ENCODE measurements at places on chromosomes 1 and 21.

GRCh38 chr1:37070126-37070525 lies 35.8 kb upstream of the GRIK3 start:
- DNase-seq = no peak

- DNase-seq = peak; percentile 22
Observed at GRCh38 chr1:201171063-201172036, 17.1 kb upstream of the TMEM9 start.

GRCh38 chr1:6041432-6042062 lies 4.1 kb upstream of the KCNAB2 start:
- DNase-seq = no peak

DNA sequence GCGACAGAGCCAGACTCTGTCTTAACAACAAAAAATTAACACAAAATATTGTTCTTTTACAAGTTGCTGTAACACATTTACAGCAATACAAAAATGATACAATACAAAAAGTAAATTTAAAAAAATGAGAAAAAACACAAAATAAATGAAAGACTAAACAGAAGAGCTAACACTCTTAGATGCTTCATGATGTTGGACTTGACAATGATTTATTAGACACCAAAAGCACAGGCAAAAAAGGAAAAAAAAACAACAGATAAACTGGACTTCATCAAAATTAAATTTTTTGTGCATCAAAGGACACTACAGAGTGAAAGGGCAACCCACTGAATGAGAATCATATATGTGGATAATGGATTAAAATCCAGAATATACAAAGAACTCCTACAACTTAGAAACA lies 16.4 kb downstream of the GATAD2B start:
- DNase-seq = no peak

- no peak for DNase-seq
Observed at GRCh38 chr1:67335411-67335810, 27.7 kb downstream of the IL12RB2 start.

GRCh38 chr1:193421487-193421886 lies 235.1 kb upstream of the B3GALT2 start:
- DNase-seq = no peak

- DNase-seq = peak; percentile 64
Observed at GRCh38 chr21:42025376-42026081, 15.4 kb upstream of the ZBTB21 start.

- DNase-seq = peak; percentile 76
Observed at GRCh38 chr1:10415211-10415930, 14.9 kb upstream of the CENPS start.

GRCh38 chr1:246785494-246786111 lies 61.4 kb downstream of the SCCPDH start:
- DNase-seq = no peak

DNA sequence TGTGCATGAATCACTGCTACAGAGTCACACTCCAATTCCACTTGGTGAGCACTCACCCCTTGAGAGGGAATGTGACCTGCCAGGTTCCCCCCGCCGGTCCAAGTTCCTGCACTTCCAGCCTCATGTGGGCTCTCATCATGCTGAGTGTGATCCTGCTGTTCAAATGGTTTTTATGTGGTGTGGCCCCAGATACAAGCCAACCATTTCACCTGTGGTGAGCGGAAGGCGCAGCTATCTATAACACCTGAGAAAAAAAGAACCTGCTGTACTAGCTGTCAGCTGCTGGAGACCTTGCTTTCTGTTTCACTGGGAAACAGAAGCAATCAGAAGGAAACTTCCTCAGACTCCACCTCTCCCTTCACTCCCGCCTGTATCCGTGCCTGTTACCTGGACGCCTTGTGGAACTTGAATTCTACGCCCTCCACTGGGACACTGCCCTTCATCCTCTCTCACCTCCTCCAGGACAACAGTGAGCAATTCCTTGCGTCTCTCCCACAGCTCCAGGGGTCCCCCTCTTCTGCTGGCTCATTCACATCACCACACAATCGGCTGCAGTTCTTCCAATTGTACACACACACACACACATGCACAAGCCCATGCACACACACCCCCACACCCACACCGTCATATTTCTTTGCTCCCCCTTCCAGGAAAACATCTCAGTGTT lies 64.4 kb upstream of the RPL11 start:
- DNase-seq = no peak

- DNase-seq = no peak
Observed at GRCh38 chr1:99891997-99892396, 41.8 kb downstream of the AGL start.

GRCh38 chr1:206469933-206470691 lies at the start of gene IKBKE:
TSS of gene IKBKE (plus strand) at chr1:206470476. CDS start at chr1:206473228, 2,752 bp downstream.
- DNase-seq = peak; percentile 70

DNA sequence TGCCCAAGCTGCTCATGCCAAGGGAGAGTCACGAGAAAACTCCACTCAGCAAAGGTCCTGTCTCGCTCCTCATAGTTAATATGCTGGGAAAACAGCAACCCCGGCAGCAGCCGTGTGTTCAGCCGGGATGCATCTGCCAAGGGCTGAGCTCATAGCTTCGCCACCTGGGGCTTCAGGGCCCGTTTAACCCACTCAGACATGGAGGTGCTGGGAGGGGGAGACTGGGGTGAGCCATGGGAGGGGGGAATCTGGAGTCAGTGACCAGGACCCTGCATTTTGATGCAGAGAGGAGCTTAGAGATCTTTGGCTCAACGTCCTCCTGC lies 283.4 kb downstream of the PTPRU start:
- DNase-seq = no peak

- DNase-seq = no peak
Observed at GRCh38 chr1:152735648-152736047, 22.2 kb upstream of the KPRP start.

GRCh38 chr21:32392299-32392879 lies 423 bp downstream of the URB1 start:
- DNase-seq = no peak

GRCh38 chr1:83086986-83087512 lies 911.9 kb downstream of the TTLL7 start:
- no peak for DNase-seq

DNA sequence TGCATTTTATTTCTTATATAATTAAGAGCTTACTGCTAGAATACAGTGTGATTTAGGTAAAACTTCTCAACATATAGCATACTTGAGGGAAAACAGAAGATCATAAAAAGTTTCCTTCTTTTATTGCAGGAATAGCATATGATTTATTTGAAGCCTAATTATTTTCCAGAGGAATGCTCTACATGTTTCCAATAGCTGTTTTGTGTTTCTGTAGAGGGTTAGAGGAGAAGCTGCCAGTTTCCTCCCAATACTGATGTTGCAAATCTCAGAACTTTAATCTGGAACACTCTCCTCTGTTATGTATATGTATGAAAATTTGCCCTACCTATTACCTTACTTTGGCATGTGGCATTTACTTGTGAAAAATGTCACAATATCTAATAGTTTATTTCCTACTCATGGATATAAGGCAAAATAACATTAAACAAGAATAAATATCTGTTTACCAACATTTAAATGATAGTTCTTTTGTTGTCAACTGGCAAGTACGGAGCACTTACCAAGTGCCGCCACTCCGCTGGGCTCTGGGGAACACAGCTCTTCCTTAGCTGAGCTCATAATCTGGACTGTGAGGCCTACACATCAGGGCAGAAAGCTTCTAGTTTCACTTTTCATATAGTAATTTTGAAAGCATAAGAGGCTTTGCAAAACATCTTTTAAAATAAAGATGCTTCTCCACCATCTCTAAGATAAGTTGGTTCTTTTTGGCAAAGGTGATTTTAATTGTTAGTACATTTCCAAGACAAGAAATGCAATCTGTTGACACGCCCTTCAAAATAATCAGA lies 239.8 kb upstream of the C1orf105 start:
- peak; percentile 56 for DNase-seq

DNA sequence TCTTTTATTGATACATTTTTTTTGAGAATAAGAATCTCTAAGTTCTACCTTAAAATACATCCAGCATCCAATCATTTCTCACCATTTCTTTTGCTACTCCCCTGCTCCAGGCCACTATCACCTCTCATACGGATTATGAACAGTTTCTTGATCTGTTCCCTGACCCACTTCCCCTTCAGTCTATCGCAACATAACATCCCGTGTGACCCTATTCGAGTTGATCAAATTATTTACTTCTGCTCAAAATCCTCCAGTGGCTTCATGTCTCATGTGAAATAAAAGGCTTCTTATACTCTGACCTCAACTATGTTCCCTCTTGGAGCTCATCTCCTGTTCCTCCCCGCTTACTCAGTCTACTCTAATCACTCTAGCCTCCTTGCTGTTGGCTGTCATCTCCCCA lies 5.2 kb downstream of the ALG14 start:
- no peak for DNase-seq

- DNase-seq = no peak
Observed at GRCh38 chr1:243784506-243784905, 65.5 kb downstream of the AKT3 start.

DNA sequence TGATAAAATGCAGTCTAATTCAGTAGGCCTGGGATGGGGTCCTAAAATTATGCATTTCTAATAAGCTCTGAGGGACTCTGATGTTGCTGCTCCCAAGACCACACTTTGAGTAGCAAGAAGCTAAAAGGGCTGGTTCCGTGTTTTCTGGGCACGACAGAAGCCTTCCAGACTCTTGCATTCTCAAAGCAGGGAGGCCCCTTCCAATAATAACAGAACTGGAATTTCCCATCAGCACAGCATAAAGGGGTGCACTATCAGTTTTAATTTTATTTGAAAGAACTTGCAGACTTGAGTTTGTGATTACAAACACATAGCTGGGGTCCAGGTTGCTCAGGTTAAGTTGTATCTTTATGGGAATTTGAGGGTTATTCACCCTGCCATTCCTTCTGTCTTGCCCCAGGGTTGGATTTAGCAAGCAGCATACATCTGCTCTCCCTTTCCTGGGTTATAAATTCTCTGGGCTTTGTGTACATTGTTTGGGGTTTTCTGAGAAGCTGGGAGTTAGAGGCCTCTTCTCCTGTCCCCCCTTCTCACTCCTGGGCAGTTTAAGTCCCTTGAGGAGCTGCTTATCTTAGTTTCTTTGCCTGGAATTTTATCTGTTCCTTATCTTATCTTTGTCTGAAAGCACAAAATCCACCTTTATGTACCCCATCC lies 94.2 kb upstream of the SLC2A1 start:
- DNase-seq = no peak

DNA sequence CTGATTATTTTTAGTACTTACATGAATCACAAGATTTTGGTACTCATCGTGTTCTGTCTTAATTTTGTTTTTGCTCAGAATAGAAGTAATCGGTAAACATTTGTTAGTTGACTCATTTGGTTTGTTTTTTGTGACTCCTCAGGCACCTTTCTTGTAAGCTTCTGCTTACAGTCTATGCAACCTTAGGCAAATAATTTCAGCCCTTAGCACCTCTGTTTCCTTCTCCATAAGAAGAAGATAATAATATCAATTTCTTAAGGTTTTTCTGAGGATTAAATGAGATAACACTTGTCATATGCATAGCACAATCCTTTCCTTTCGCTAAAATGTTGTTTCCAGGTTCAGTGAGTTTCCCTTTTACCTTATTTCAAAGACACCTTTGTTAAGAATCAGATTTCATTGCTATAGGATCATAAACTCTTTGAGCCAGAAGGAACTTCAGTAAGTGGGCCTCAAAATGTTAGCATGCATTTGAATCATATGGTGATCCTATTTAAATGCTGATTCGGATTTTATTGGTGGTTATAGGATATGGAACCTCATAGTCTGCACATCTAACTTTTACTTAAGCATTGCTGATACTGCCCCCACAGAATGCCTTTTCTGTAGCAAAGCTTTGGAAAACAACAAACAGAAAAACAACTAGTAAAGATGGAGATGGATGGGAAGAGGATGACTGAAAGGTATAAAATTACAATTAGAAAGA lies 272.7 kb upstream of the CACYBP start:
- no peak for DNase-seq

- DNase-seq = no peak
Observed at GRCh38 chr1:21241771-21242581, 48.3 kb downstream of the ECE1 start.

DNA sequence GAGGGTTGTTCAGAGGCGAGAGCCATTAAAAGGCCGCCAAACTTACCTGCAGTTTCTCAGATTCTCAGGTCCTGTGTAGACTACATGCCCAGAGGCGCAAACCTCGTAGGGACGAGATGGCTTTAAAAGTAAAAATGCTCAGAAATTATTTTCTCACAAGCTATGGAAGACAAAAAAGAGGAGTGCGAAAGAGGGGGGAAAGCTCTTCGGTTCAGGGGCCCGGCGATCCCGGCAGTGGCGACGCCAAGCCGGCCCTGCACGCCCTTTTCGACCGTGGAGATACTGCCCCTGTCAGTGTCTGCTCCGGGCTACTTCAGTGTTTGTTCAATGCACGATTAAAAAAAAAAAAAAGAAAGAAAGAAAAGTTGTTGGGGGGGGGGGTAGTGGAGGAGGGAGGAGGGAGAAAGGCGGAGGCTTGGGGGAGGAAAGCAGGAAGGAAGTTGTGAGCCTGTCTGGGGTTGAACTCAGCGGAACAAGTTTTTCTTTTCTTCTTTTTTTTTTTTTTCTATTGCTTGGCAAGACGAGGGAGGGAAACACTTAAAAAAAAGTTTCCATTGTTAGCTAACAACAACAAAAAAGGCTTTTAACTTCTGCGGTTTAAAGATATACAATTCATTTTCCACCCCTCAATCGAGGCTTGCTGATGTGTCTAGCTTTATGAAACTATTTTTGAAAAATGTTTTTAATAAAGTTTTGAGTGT lies at the start of gene ITPKB:
Gene ITPKB (minus strand): TSS at position 288 of the 701 bp plus-strand sequence. CDS start 1,824 bp downstream, outside the sequence.
- DNase-seq = peak; percentile 64

DNA sequence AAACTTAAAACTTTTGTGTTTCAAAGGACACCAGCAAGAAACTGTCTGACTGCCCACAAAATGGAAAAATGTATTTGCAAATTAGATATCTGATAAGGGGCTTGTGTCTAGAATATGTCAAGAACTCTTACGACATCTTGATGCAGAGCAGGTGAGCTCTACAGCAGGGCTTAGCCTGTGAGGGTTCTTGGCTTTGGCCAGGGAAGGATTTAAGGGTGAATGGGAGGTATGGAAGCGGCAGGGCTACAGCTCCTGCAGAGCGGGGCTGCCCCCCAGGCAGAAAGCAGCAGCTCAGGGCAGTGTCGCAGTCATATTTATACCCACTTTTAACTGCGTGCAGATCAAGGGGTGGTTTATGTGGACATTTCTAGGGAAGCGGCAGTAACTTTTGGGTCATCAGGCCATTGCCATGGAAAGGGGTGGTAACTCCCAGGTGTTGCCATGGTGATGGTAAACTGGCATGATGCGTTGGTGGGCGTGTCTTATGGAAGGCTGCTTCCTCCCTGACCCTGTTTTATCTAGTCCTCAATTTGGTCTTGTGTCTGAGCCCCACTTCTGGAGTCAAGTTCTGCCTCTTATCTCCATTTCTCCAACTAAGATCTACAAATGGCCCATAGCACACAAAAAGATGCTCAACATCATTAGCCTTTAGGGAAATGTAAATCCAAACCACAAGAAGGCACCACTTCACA lies 23.2 kb downstream of the MORN1 start:
- DNase-seq = no peak

- no peak for DNase-seq
Observed at GRCh38 chr1:101977266-101977665, 19.5 kb downstream of the OLFM3 start.

- no peak for DNase-seq
Observed at GRCh38 chr1:42163536-42164503, 725 bp downstream of the GUCA2A start.

DNA sequence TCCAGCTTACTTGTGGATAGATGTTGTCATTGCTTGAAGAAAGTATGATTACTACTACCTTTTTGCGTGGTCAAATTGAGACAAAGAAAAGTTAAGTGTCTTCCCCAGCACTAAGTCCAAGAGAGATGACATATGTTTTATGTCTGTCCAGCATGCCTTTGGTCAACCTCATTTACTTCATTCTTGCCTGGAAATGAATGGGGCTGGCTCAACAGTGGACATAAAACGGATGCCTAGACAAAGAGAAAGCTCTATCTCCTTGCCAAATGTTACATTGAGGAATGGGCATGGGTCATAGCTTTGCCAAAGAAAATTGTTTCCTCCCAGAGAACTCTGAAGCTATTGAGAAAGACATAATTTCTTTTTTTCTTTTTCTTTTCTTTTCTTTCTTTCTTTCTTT lies 82.4 kb upstream of the PLPPR4 start:
- no peak for DNase-seq
